Activated CD4-positive, alpha-beta T cell treated with anti-CD3 and anti-CD28 coated beads for 1 hour (primary cell): ENCODE measurements at places on chromosomes 3 and 15.

DNA sequence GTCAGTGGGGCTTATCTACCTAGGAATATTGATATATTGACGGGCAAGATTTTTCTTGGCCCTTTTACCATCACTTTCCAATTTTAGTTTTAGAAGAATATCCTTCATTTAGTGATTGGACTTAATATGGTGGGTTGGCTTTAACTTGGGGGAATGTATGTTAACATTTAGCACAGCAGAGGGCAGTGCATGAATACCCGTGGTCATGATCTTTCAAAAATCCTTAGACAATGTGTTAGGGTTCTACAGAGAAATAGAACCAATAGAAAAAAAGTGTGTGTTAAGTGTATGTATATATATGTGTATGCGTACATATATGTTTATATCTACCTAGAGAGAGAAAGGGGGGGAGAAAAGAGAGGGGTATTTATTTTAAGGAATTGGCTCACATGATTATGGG is 36.9 kb downstream of the GPR171 start:
- DNase-seq, result no peak

DNA sequence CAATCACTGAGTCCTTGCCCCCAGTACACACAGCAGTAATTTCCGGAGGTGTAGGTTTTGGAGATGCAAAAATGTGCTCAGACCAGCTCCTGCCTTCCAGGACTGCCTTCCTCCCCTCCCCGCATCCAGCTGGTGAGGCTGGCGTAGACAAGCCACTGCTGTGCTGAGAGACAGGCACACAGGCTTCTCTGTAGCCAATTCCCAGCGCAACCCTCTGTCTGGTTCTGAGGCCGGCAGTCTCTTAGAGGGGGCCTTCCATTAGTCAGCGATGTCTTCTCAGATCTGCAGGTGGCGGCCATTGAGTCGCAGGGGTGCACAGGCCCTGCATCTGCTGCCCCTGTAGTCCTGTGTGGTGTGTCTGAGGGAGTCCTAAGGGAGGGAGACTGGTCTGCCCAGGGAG is 114.4 kb downstream of the DNAJB8 start:
- no peak for DNase-seq

DNA sequence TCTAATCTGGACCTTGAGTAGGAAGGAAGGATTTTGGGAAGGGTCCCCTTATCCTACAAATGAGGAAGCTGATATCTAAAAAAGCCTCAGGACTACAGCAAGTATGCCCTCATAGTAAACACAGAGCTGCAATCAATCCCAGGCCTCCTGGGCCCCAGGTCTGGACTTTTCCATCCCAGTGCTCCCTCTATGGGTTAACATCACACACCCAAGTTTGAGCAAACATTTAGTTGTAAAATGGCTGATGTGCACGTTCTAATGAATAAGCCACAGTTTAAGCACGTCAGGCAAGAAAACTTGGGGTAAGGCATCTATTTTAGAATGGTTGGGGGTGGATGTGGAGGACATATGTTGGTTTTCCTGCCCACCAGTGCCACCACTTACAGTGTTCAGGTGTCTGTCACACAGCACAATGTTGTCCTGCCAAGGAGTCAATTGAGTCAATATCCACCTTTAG is 44.3 kb upstream of the UBE2E1 start:
- no peak for DNase-seq

DNA sequence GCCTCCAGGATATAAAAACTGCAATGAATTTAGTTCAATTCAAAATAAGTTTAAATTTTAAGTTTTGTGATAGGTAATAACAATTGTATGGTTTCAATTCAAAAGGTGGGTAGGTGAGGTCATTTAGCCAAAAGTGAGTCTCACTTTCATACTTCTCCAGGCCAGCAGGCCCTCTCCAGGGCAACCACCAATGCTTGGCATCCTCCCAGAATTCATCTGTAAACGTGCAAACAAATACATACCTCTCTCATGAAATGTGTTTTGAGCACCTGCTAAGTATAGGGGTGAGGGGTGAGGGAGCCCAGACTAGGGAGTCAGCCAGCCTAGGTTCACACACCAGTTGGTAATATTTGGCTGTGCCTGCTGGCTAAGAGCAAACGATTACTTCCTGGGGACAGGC is 22.0 kb upstream of the RBSN start:
- no peak for DNase-seq

GRCh38 chr3:5054098-5054497 is 68.0 kb upstream of the ARL8B start:
- no peak for DNase-seq

GRCh38 chr15:60591496-60592370 is 112.8 kb upstream of the ICE2 start:
- peak; percentile 22 for DNase-seq

DNA sequence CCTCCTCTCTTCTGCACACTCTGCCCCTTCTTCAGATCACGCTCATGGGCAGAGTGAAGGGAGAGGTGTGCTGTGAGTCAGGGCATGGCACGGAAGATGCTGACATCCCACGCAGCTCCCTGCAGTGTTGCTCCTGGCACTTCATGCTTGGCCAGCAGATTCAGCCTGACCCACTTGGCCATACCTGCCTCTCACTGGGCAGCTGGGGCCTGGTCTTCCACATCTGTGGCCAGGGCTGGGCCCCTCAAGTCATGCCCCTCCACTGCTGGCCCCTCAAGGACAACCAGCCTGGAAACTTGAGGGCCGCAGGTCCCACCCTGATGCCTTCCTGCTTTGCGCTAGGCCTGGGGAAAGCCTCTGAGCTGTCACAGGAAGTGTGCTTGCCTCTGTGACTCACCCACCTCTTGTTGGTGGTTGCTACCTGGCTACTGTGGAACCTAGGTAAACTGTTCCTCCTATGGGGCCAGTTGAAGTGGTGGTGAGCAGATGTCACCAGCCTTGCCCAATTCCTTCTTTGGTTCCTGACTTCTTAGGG is 48.7 kb downstream of the BSN start:
- DNase-seq, result peak; percentile 46

DNA sequence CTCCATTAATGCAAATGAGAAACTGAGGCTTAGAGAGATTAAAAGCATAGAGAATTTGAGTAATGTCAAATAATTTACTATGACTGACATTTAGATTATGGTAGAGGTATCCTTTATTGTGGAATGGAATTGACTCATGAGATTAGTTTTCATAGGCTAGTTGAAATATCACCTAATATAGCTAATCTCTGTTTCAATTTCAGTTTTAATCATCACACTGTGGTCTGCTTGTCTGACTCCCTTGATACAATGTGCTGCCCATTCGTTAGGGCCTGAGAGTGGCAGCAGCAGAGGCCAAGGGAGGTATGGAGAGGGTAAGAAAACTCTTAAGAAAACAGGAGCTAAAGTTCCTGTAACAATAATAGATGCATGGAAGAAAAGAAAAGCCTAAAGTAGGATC is 13.2 kb upstream of the ZBTB20 start:
- no peak for DNase-seq

DNA sequence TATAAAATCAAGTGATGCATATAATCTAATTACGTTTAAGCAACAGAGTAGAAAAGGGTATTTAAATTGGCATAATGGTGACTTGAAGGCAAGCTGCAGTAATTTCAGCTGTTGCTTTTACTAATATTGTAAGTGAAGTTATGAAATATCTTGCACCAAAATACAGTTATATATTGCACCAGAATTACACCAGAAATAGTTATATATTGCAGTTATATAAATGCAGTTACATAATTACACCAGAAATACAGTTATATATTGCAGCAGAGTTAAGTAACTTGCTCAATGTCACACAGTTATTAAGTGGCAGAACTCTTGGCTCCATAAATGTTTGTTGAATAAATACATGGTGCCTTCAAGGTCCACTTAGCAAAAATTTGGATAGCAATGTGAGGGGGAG is 51.4 kb downstream of the PCOLCE2 start:
- no peak for DNase-seq

DNA sequence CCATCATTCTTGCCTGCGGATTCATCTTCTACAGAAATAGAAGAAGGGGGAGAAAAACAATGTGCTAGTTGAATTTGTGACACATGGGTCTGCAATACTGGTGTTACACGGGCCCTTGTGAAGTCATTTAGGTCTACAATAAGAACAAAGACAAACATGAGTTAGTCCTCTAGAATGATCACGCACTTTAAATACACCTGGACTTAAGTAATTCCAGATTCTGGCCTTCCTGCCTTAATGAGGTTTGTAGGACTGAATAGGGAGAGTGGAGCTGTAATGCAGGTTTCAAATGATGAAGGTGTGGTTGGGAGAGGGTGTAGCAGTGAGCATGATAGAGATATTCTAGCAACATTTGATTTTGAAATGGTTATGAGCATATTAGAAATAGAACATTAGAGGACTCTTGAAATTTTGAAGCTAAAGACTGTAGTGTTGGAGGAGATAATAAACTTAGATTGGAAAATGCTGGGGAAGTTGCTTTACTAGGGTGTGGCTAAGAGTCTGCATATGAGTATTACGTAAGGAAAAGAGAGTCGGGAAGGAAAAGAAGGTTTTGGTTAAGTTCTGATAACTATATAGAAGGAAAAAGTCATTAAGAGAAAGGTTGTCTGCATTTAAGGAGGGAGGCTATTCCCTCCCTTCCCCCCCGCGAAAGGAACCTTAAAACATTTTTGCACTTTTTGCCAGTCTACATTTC is 606 bp downstream of the EIF2A start:
- no peak for DNase-seq

DNA sequence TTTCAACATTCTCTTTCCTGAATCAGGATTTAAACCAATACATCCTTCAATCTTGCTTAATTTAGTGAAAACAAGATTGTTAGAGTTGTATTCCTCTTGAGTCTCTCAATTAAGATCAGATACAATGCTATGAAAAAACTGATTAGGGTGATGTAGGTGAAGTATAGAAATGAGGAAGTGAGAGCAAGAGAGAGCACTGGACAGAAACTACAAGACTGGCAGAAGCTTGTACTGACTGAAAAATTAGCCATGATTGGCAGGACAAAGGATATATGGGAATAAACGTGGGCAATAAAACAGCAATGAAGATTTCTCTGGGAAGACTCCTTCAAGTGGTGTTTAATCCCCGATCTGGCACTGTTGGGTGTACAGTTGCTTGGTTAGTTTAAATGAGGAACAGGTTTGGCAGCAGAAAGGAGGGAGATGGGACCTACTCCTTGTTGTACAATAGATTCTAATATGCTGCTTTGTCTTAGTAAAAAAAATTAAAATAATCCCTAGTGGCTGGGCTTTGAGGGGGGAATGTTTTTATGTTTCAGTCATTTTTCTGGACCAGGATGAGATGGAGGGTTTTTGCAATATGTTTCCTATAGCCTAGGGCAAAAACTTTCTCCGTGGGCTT is 252.7 kb downstream of the SLC9A9 start:
- no peak for DNase-seq

- DNase-seq, result no peak
Observed at GRCh38 chr3:4724051-4724629, 231.0 kb downstream of the ITPR1 start.

GRCh38 chr3:37980462-37981347 is 9.9 kb upstream of the VILL start:
- no peak for DNase-seq

DNA sequence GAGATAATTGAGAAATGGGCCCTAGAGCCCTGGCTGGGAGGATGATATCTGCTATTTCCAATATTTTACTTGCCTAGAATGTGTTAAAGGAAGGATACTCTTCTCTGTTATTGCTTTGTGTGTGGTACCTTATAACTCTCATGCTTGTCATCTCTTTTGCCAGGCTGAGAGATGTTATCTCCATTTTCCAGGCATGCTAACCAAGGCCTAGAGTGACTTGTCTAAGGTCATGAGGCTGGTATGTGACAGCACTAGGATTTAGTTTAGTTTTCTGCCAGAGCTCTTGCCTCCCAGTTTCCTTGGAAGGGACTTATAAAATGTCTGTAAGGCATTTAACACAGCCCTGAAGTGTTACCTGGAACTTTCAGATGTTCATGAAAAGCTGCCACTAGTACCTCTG is 1.4 kb downstream of the CLK3 start:
- no peak for DNase-seq

GRCh38 chr3:81888914-81889557 is 127.6 kb upstream of the GBE1 start:
- DNase-seq, result no peak

DNA sequence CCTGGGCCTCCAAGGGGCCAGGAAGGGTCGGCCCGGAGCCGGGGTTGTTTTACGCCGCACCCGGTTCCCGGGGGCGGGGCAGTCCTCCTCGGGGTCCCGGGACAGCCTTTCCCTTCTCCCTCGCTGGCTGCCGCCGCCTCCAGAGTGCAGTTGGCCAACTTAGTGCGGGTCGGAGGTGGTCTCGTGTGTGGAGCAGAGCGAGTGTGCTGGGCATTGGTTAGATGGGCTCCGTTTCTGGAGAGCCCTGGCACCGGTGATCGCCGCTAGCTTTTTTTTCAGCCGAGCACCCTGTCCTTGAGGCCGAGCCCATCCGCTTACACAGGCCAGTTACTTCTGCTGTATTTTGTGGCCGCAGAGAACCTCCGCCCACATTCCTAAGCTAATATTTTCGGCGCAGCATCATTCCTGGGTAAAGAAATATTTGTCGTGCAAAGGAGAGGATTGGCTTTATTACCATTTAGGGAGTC is 585 bp downstream of the KIF23 start:
- DNase-seq, result no peak

DNA sequence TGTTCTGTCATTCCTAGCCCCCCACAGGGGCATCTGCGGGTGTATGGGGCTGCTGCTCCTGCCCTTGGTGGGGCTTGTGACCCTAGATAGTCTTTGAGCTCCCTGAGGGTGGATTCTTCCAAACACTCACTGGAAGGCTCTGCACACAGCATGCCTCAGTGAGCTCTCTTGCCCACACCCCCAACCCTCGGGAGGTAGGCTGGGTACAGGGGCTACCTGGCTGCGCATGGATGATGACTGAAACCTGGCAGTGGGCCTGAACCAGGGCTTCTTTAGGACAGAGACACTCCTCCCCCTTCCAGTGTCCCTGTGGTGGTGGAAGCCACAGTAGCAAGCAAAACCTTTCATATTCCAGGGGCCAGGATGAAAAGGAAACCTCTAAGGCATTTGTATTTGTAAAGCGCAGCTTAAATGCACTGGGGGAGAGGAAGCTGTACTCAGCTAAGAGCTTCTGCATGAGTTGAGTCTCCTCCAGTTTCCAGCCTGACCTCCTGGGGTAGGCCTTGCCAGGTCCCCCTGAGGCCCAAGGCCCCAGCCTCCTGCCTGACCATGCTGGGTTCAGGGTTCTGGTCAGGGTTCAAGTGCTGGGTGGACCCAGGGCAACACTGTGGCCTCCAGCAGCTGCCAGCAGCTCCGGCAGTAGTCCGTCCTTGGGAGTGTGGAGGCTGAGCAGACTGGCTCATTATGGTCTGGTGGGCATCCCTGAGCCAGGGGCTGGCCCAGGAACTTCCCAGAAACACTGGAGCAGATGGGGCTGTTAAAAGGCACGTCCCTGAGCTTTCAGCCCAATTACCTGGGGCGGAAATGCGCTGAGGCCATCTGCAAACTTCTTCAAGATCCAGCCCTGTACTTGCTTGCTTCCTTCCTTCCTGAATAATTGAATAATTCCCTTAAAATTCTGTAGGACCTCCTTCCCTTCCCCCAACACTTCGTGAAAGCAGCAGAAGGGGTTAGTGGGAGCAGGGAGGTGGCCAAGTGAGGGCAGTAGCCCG is 89.7 kb downstream of the HMG20A start:
- no peak for DNase-seq
